ENCODE measurements at places on chromosomes 6 and 20.
A peak's percentile ranks its signal among the peaks of the same experiment; 100 is the strongest.

GRCh38 chr6:161186173-161186769 lies 87.6 kb downstream of the AGPAT4 start:
- no peak for DNase-seq

DNA sequence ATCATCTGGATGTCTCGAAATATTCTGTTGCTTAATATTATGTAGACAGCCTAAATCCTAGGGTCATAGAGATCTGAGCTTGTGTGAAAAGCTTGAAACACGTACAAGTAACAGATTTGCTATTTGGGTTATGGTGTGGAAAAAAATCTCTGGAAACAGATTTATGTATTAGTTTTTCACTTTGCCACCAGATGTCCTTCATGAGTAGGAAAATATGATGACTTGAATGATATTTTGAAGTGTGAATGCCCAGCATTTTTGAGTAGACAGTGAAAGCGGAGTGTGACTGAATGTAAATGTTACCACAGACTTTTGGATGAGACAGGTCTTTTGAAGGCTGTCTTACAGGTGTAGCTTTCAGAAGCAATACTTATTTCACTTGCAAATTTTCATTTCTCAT lies 4.2 kb upstream of the BMP6 start:
- no peak for DNase-seq

GRCh38 chr6:43125555-43125954 lies 45.5 kb upstream of the SRF start:
- no peak for DNase-seq

DNA sequence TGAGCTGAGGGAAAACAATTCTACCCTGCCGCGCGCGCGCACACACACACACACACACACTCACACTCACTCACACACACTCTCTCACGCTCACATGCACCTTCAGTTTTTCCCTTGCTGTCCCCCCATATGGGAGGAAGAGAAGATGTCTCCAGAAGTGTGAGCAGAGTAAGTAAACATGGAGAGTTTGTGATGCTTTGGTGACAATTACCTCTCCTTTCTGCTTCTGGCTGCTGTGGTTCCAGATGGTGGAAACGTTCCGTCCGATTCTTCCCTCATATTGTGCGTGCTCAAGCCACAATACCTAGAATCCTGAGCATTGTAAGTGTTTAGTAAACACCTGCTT lies 86.7 kb downstream of the LINC00237 start:
- DNase-seq = no peak

DNA sequence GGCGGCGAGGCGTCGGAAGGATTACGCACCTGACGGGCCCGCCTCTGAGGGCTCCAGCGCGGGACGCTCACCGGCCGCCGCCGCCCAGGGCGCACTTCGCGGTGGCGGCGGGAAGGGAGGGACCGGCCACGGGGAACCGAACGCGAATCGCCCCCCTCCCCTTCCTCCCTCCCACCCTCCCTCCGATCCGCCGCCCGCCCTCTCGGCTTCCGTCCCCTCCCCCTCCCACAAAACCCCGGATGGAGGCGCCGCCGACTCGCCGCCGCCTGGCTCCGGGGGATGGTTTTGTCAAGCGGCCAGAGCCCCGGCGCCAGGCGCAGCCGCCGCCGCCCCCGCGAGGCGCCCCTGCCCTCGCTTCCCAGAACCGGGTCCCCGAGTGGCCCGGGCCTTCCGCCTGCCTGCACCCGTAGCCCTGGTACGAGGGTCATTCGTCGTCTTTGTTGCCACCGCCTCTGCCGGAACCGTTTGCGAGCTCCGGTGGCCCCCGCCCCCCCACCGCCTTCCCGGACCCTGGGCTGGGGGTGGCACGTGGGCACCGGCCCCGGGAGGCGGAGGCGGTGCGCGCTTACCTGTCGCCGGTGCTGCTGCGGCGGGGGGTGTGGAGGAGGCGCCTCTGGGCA lies 398 bp downstream of the ZBTB2 start:
- DNase-seq = peak; percentile 57

DNA sequence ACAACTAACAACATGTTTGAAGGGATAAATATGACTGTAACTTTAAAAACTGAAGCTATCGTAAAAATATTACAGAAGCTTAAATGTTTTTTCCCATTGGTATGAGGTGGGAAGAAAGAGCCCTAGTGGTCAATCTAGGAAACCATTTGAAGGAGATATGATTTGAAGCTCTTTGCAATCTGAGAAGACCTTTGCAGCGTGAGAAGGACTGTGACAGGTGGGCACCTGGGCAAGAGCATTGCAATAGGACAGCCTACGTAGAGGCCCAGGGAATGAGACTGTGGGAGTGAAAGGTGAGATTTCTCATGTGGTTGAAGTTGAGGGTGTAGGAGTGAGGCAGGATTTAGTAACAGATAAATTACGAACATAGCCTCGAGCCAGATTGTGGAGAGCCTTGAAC lies 108.0 kb upstream of the PDE7B start:
- no peak for DNase-seq

GRCh38 chr6:161405418-161405817 lies 131.6 kb upstream of the AGPAT4 start:
- no peak for DNase-seq

Data from amygdala (tissue), 56 donors.